Foreskin fibroblast (primary cell): ENCODE measurements at places on chromosomes 7 and 10.

DNA sequence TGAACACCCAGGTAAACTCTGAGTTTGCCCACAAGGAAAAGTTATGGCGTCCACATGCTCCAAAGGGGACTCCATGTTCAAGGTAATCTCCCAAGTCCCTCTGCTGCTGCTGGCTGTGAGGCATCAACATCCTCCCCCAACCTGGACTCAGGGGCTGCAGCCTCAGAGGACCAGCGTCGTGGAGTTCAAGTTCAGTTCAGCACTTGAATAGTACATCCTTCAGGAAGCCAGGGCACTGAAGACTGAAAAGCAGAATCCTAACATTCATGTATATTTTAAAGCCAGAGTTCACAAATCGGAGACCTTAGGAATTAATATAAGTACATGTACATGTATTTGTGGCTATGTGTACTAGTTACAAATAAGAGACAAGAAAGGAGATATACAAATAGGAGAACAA is 90.4 kb downstream of the PTPRE start:
- DNase-seq = no peak

- DNase-seq = no peak
Measured at GRCh38 chr10:126243306-126243705, 145.0 kb downstream of the ADAM12 start.

DNA sequence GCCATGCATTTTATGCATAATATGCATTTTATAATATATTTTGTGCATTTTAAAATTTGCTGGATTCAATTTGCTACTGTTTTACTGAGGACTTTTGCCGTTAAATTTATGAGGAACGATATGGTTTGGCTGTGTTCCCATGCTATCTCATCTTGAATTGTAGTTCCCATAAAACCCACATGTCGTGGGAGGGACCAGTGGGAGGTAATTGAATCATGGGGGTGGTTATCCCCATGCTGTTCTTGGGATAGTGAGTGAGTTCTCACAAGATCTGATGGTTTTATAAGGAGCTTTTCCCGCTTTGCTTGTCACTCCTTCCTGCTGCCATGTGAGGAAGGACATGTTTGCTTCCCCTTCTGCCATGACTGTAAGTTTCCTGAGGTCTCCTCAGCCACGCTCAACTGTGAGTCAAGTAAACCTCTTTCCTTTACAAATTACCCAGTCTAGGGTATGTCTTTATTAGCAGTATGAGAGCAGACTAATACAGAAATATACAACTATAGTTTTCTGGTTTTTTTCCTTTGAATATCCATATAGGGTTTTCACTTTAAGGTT is 201.4 kb upstream of the SH2B2 start:
- DNase-seq = no peak

GRCh38 chr10:27844223-27844622 is 98.6 kb upstream of the MKX start:
- no peak for DNase-seq

- no peak for DNase-seq
Measured at GRCh38 chr7:141402277-141402996, 148.8 kb upstream of the AGK start.

- peak; percentile 51 for DNase-seq
Measured at GRCh38 chr7:130961128-130961601, 227.2 kb upstream of the KLF14 start.

DNA sequence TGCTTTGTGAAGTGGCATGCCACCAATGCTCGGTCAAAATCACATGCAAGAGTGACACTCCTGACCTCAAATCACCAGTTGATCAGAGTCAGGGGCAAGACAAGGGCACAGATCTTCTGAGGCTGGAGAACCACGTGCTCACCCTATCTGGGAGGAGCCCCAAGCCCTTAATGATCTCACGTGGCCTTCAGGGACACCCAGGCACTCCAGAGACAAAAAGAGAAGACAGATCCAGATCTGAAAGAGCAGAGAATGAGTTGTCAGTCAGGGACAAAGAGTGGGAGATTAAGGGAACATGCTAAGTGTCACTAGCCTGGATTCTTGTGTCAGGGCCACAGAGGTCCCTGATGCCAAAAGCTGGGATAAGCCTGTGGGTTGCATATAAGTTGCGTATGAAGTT is 134.3 kb downstream of the PLXNA4 start:
- DNase-seq = no peak

GRCh38 chr10:110919349-110919931 is at the start of gene SHOC2:
SHOC2 (plus strand) TSS chr10:110919604; CDS start chr10:110964359, 44,755 bp downstream.
- DNase-seq = no peak
